Fibroblast of the aortic adventitia (primary cell): ENCODE measurements at places on chromosomes 7 and 10. TPM values are rescaled to one million over a fixed set of nuclear protein-coding genes. Genes with fewer than 3 reads are reported as not detected.

DNA sequence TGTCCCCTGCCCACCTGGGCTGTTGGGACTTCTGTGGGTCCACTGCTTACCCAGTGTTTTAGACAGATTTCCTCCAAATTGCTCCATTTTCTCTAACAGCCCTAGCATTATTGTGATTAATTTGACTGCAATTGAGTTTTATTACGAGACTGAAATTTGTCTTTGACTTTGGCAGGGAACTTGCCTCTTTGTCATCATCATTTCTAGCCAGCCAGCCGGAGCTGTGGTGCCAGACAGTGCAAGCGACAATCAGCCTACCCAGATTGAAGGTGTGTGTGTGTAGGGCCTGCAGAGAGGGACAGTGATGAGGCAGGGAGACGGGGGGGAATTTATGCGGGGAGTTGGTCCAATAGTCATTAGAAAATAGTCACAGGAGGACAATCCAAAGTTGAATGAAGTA lies 743.0 kb downstream of the NRG3 start:
- no peak for DNase-seq

DNA sequence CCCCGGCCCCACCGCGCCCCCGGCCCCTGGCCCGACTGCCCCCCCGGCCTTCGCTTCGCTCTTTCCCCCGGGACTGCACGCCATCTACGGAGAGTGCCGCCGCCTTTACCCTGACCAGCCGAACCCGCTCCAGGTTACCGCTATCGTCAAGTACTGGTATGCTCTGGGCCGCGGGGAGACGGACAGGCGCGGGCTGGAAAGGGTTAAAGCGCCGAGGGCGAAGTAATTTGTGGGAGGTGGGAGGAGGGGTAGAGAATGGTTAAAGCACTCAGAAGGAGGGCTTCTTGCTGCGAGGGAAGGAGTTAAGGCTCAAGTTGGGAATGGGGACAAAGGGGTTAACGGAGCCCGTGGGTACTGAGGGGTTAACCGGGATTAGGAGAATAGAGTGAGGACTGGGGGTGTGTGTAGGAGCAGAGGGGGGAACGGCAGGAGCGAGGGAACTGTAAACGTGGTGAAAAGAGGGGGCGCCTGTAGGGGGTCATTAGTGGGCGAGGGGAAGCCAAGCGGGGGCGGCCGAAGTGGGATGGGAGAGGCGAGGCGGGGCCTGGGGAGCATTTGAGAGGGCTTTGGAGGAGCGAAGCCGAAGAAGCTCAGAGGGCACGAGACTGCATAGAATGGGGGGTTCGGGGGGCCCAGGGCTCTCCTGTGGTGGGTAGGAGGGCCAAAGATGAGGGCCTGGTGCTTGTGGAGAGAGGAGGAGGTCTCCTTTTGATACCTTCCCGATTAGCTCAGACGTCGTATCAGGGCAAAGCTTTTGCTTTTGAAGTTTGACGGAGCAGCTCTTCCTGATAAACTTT lies 605 bp downstream of the SUFU start:
- DNase-seq = no peak

GRCh38 chr10:21061982-21062381 lies 164.9 kb upstream of the NEBL start:
- DNase-seq = no peak

Gene UCN3
- total RNA-seq = not detected in 2 replicates

Gene CTNNA3
- total RNA-seq = not detected in 2 replicates
